Jurkat, Clone E6-1 (cell line): ENCODE measurements at places on chromosomes 12 and 14.

DNA sequence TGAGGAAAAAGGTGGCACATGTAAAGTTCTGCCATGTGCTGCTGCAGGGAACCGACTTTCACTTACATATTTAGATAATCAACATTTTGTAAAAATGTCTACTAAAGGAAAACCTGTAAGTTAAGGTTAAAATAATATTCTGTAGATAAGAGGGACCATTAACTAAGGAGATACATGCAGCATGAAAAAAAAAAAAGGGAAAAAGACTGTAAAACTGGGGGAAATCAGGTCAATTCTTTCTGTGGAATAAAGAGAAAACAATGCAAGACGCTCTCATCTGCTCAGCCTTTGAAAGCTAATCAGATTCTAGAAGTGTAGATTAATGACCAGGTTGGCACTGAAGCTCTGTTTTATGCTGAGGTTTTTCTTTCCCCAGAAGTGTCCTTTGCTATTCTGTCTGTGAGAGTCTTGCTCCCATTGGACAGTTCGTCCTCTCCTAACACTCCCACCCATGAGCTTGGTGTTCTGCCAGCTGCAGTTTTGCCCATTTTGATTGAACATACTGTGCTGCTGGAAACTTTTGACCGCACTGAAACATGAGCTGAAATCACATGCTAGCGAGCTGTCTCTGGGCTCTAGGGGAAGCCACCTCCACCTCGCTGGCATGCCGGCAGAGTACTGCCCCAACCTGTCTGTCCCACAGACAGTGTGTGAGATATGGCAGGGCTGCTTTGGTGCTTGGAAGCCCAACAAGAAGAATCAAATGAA is 39.7 kb downstream of the PPTC7 start:
- no peak for DNase-seq

- no peak for DNase-seq
These were observed 1.7 kb upstream of the SPATS2 start for GRCh38 chr12:49365542-49365941.

GRCh38 chr12:123794027-123794426 is 31.9 kb downstream of the DNAH10 start:
- DNase-seq = no peak

DNA sequence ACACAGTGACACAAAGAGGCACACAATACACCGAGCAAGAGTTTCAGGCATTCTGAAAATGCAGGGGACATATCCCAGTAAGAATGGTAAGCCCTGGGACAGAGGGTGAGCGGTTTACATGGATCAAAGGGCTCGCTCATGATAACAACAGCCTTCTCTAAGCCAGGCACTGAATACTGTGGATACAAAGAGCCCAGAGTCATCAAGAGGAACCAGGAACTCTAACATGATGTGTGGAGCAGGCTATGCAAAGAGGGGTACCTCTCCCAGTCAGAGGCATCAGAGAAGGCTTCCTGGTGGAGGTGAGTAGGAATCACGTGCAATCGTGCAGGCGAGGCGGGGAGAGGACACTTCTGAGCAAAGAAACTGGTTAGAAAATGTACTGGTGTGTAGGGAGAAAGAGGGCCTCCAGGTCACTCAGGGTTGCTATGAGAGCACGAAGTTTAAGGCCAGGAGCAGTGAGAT is 76.9 kb upstream of the EEA1 start:
- DNase-seq = no peak

- no peak for DNase-seq
These were observed 95.1 kb downstream of the CAND1 start for GRCh38 chr12:67364228-67364627.
